ENCODE measurements at places on chromosomes 4 and X.

- no peaks in the 10 kb centered on the region for H3K4me1 ChIP-seq
- no peak overlapping the region for H3K27ac ChIP-seq
- no peak for DNase-seq
- H3K4me3 ChIP-seq = no peak overlapping the region
These were observed 11.5 kb upstream of the GATB start for GRCh38 chr4:151772274-151772673.

GRCh38 chrX:36462142-36462541, 542.6 kb downstream of the CFAP47 start:
- H3K27ac ChIP-seq = no peak overlapping the region
- H3K4me3 ChIP-seq = no peak overlapping the region
- no peaks in the 10 kb centered on the region for H3K4me1 ChIP-seq
- no peak for DNase-seq
- no peaks in the 10 kb centered on the region for H3K36me3 ChIP-seq
- H3K27me3 ChIP-seq = no peaks in the 10 kb centered on the region

GRCh38 chrX:110399497-110399896, 40.8 kb downstream of the RTL9 start:
- DNase-seq = no peak
- no peaks in the 10 kb centered on the region for H3K4me1 ChIP-seq
- no peaks in the 10 kb centered on the region for H3K36me3 ChIP-seq
- no peaks in the 10 kb centered on the region for H3K27me3 ChIP-seq
- no peak overlapping the region for H3K4me3 ChIP-seq
- no peak overlapping the region for H3K27ac ChIP-seq

DNA sequence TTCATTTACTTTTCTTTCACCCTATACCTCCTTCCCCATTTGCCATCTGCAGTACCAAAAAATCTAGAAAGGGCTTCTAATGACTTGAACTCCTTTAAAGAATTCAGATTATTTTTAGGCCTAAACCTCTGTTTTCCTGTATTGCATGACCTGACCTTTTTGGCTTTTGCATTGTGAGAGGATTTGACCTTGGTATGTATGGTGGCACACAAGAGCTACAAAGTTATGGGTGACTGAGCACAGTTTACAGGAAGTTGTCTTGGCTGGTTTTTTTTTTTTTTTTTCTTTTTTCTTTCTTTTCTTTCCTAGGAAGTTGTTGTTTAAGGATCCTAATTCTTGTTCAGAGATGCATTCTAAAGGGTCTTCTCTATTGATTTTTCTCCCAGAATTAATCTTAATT, 32.0 kb upstream of the MTMR8 start:
- no peaks in the 10 kb centered on the region for H3K4me1 ChIP-seq
- no peak for DNase-seq
- no peak overlapping the region for H3K4me3 ChIP-seq
- no peaks in the 10 kb centered on the region for H3K27me3 ChIP-seq
- no peak overlapping the region for H3K27ac ChIP-seq

- H3K4me1 ChIP-seq = no peaks in the 10 kb centered on the region
- no peak for DNase-seq
- no peak overlapping the region for H3K4me3 ChIP-seq
- no peak overlapping the region for H3K27ac ChIP-seq
- no peaks in the 10 kb centered on the region for H3K27me3 ChIP-seq
- no peaks in the 10 kb centered on the region for H3K36me3 ChIP-seq
These were observed 2529.3 kb downstream of the ARAP2 start for GRCh38 chr4:33714971-33715370.

Data from breast epithelium (tissue), 4 donors.